ENCODE measurements at places on chromosomes 7 and 10.

DNA sequence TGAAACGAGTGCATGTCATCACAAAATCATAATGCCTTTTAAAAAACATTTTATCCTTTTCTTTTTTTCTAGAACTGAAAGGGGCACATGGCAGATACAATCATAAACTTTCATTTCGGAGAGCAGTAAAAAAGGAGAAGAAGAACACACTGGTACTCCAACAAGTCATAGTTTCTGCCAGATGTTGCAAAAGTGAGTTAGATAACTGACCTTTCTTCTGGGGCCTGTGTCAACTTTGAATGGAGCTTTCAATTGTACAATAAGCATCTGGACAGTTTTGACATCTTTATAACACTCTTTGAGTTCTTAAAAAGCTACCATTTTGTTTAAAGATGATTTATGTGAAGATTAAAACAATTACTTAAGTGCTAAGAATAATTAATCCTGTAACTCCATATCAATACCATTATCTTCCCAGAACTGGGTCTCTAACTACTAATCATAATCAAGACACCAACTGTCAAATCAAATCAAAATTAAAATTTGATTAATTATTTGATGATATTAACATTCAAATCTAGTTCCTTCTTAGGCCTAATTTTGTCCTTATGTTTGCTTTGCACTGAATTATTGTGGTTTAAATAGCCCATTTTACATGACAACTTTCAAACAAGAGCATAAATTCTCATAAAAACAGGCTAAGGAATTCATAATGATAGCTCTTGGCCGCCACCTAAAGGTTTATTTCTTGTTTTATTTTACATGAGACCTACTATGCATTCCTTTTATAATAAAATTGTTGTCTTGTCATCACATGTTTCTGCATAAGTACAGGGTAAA lies 19.5 kb upstream of the ITGB8 start:
- no peak for DNase-seq

DNA sequence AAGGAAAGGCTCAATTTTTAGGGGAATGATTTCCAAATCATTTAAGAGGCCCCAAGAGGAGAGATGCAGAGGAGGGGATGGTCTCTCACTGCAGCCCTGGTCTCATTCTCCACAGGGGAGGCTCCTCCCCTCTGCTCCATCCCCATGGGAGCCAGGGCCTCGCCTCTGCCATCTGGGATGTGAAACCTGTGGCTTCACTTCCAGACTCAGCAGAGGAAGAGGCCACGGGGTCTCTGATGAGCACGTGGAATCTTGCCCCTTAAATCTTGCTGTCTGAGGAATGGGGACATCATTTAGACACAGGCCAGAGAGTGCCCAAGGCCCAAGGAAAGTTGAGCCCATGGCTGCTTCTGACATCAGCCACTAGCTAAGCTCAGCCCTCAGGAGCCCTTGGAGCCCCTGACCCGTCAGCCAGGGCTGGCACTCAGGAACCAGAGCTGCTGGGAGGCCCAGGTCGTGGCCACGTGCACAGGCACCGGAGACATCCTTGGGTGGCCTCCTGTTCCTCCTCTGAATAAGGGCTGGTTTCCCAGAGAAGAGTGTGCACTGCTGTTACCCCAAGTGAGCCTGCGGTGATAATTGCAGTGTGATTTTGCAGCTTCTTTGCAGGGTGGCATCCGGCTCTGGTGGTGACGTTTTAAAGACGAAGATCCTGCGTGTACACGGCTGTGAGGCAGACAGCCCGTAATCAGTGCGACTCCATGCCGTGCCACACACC lies 50.5 kb downstream of the VIPR2 start:
- no peak for DNase-seq

DNA sequence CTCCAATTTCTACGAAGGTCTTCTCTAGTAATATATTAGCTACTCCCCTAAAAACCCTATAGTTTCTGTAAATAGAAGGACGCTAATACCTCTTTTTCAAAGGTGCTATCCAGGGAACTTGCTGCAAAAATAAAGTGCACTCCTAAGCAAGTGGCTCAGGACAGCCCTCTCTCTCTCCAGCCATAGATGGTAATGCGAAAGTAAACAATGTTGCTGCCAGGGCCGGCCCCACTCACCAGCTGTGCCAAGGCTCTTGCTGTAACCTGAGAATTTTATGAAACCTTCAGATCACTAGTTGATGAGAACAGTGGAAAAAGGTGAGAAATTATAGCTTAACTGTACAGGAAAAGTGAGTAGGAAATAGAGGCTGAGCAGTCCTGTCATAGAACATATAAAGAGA lies 10.9 kb upstream of the TAS2R39 start:
- DNase-seq, result no peak

- DNase-seq, result no peak
These were observed 60.6 kb upstream of the AKR1E2 start for GRCh38 chr10:4765428-4765827.

- no peak for DNase-seq
These were observed 312 bp downstream of the ARL4A start for GRCh38 chr7:12687718-12688171.

DNA sequence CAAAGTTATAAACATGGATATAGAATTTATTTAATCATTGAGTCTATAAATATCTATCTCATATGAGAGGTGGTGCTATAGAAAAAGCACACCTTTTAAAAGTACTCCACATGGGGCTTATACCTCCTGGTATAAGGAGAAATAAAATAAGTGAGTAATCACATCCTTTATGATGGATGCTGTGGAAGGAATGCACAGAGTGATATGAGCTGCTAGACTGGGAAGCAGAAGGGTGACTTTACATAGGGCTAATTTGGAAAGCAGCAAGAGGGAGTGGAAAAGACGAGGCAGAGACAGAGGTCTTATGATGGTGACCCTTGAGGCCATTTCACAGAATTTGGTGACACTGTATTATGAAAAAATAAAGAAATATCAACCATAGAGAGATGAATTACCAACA lies 59.4 kb upstream of the AHR start:
- no peak for DNase-seq

DNA sequence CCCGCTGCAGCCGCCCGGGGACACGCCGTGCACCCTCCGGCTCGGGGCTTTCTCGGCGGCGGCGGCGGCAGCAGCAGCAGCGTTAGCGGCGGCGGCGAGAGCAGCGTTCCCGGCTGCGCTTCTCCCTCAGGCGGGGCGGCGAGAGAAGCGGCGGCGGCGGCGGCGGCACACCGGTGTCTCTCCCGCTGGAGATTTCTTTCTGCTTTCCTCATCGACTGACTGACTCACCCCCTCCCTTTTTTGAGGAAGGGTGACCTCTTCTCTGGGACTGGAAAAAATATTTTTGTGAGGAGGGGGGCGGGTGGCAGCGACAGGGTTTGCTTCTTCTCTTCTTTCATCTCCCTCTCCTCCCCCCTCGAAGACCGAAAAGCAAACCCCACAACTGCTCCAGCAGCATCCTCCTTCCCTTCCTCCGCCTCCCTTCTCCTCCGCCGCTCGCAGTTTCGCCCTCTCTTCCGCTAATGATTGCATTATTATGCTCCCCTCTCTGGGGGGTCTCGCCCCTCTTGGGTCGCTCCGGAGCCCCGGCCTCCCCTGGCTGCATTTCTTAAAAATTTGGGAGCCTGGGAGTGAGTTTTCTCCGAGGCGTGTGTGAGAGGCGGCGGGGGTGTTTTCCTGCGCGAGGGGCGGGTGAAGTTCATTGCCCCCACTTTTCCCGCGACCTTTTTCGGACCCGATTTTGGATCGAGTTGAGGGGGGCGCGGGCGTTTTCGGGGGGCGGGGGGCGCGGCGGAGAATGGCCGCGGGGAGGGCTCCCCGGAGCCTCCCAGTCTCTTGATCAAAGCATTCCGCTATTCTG lies 411 bp downstream of the AUTS2 start:
- no peak for DNase-seq

GRCh38 chr7:137313201-137313600 lies 30.3 kb downstream of the PTN start:
- DNase-seq, result no peak

- no peak for DNase-seq
These were observed 3.5 kb downstream of the TMEM130 start for GRCh38 chr7:98866351-98866750.

DNA sequence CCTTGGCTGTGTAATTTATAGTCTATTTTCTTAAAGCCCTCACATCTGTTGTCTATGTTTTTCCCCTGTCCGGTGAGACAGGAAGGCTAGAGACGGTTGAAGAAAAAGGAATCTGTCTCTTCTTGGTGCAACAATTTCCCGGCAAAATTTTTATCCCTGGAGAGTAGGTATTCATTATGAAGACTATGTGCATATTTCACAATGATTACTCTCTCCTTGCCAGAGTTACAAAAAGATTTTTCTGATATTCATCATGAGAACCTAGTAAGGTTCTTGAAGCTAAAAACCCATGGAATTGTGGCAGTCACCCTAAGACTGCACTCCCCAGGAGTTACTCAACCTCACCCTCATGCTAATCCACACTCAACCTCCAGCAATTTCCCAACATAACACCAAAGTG lies 55.0 kb upstream of the GHITM start:
- no peak for DNase-seq

DNA sequence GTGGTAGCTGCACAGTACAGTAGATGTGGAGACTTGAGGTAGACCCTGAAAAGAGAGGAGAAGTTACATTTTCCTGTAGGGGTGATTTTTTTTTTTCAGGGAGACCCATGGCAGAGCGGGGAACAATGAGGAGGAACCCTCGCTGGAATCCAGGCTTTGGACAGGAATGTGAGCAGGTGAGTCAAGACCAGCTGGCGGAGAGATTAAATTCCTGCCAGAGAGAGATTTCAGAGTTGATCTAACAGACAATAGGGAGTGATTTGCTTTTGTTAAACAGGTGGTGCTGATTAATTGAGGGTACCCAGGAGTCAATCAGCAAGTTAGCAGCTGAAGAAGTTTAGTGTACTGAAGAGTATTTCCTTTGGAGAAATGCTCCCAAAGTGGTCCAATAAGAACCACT lies 41.6 kb upstream of the MINDY3 start:
- DNase-seq, result no peak

GRCh38 chr10:123563581-123563855 lies 102.6 kb upstream of the GPR26 start:
- no peak for DNase-seq

DNA sequence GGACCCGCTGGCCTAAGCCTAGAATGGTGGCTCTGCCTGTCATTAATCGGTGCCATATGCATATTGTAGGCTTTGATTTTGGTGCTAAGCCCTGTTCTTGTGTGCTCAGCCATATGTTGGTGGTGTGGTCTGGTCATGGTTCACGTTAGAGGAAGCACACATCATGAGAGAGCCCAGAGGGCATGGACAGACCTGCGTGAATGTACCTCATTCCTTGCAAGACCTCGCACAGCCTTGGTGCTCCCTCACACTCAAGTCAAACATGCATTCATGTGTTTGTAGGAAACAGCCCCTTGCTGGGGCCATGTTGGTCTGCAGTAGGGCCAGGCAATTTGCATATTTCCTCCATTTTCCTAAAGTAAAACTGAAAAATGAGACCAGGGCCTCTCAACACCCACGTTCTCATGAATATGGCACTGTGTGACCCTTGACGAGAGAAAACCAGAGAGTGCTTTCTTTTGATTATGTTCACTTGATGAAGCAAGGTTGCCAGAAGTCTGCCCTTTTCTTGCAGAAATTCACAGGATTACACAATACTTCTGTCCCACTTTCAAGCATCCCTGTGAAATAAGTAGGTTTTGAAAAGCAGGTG lies 268.7 kb downstream of the CELF2 start:
- DNase-seq, result no peak

DNA sequence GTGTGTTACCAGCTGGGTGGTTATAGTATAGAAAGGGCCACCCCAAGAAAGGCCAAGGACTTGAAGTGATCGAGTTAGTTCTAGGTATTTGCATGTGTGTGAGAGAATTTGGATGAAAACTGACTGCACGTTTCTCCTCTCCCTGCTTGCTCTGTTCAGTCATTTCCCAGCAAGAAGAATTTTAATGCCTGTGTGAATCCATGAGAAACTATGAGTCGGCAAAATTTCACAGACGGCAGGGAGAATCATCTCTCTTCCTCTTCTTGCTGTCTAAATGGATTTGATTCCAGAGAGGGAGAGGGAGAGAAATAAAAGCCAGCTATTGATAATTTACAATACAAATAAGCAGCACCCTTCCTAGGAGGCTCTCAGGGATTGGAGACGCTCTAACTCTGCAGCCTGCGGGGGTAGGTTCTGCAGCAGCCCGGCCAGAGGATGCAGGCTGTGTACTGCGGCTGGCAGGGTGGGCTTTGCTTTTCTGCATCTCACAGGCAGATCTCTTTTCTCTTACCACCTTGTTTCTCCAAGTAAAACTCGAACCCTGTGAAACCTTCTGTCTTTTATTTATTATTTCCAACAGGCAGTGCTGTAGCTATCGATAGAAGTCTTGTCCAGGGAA lies 183.6 kb downstream of the TCF7L2 start:
- DNase-seq, result no peak

GRCh38 chr10:74063256-74063655 lies 65.3 kb downstream of the VCL start:
- DNase-seq, result no peak

DNA sequence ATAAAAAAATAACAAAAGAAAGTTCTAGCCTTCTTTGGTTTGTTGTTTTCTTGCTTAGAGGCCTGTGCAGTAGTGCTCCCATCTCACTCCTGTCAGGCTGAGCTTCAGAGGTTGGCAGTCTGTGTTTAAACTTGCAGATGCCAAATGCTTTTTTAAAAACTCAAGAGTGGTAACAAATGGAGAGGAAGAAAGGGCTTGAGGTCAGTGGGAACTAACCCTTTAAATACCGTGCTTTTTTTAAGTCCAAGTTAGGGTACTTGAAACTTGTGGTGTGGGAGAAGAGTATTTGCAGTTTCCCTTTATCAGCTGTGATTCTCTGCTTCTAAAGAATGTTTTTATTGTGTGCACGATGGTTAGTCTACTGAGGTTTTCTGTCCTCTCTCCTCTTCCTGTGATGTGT lies 29.4 kb downstream of the ZRANB1 start:
- DNase-seq, result no peak

- DNase-seq, result peak; percentile 45
These were observed 4.4 kb downstream of the IFIT3 start for GRCh38 chr10:89332123-89332633.

DNA sequence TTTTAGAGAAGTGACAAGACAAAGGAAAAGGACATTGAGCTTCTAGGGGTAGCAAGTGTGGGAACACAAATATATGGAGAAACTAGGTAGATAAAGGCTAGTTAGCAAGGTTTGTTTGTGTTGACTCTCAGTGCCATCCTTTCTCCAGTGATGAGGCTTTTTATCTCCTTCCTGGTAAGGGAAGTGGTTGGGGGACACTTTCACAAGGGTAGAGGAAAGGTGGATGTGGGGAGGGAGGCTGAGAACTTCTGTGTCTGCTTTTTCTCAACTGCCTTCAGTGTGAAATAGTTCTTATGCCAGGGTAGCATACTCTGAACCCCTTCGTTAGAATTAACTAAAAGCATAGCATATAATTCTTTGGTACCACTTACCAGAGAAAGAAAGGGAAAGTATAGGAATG lies 93.0 kb upstream of the STRIP2 start:
- DNase-seq, result no peak

GRCh38 chr7:48170506-48170905 lies 752 bp upstream of the ABCA13 start:
- no peak for DNase-seq

DNA sequence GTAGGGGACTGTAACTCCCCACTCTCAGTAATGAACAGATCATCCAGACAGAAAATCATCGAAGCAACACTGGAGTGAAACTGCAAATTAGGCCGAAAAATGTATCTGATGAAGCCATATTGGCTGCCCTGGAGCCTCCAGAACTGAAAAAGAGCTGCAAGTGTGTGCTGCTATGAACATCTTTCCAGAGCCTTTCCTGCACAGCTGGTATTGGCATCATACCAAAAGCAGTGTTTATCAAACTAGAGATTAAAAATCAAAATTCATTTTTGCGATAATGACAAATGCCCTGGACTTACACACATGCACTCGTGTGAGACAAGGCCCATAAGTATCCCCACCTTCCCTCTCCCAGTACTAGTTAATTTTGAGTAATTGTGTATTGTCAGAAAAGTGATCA lies 6.8 kb upstream of the CLDN12 start:
- no peak for DNase-seq
